ENCODE measurements at places on chromosomes 4 and X.

- DNase-seq = no peak
Measured at GRCh38 chr4:74543231-74543781, 98.4 kb downstream of the AREG start.

- DNase-seq = no peak
Measured at GRCh38 chr4:139279760-139280620, at the start of gene MGARP. Gene MGARP (minus strand): TSS chr4:139280225. CDS start chr4:139280158, 67 bp downstream.

- no peak for DNase-seq
Measured at GRCh38 chr4:66899422-66900065, 645.8 kb downstream of the CENPC start.

DNA sequence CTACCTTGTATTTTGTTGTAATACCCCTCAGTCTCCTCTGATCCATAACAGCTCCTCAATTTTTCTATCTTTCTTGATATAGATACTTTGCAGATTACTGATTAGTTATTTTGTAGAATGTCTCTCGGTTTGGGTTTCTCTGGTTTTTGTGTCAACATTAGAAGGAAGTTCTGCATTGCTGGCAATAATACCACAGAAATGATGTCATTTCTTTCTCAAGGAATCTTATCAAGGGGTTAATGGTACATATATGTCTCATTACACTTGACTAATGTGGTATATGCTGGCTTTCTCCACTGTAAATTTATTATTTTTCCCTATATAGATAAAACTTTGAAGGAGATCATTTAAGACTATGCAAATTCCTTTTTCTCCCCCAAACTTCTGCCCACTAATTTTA is 183.6 kb upstream of the DKK2 start:
- DNase-seq = no peak

DNA sequence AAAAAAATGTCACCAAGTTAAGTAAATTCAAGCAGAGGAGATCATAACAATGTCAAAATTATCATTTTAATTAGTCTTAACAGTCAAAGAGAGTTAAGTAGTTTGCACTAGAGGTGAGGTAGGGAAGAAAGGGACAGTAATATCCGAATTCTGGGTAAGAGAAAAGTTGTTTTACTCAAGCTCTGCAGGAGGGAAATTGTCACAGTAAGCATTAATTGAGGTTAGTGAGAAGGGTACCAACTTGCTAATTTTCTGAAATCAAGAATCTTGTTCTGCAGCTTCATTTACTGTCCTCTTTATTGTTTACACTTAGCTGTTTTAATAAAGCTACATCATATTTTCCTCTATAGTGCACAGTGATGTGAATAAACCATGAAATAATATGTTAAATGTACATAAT is 11.0 kb downstream of the DGKK start:
- DNase-seq = no peak

- no peak for DNase-seq
Measured at GRCh38 chrX:7088968-7089615, 58.4 kb upstream of the STS start.

- DNase-seq = no peak
Measured at GRCh38 chr4:138976526-138976925, 39.1 kb upstream of the NOCT start.
